Activated CD4-positive, alpha-beta T cell treated with anti-CD3 and anti-CD28 coated beads, Interleukin-2, amount 10 ng/mL, durations not matched to agents 24 days and 14 days (primary cell): ENCODE measurements at places on chromosomes 3 and 15. TPM values are rescaled to one million over a fixed set of nuclear protein-coding genes. Genes with fewer than 3 reads are reported as not detected.

Gene CMSS1
- total RNA-seq: 117 and 126 TPM in 2 replicates

Gene RTP1
- not detected in 2 replicates for total RNA-seq

Gene VWA5B2
- total RNA-seq: not detected in 2 replicates

Gene MAGI1
- 2.0 and 2.2 TPM in 2 replicates for total RNA-seq

Gene ASB14
- not detected in 2 replicates for total RNA-seq

Gene CACNA1D
- total RNA-seq: 0.62 and 0.77 TPM in 2 replicates

Gene KLF13
- total RNA-seq: 122 and 135 TPM in 2 replicates

Gene CATSPER2
- 8.9 and 10.0 TPM in 2 replicates for total RNA-seq

Gene CHSY1
- total RNA-seq: 61.7 and 62.6 TPM in 2 replicates

Gene WDR72
- not detected in 2 replicates for total RNA-seq

Gene SMCO1
- total RNA-seq: not detected in 2 replicates

Gene LRRC31
- total RNA-seq: not detected in 2 replicates

Gene CLDN16
- not detected in 2 replicates for total RNA-seq

Gene DUT
- total RNA-seq: 259 and 273 TPM in 2 replicates

Gene COX17
- total RNA-seq: 61.0 and 70.0 TPM in 2 replicates
